CD4-positive, alpha-beta T cell treated with Interferon alpha-2 for 1 hour (primary cell): ENCODE measurements at places on chromosomes 11 and 22.

DNA sequence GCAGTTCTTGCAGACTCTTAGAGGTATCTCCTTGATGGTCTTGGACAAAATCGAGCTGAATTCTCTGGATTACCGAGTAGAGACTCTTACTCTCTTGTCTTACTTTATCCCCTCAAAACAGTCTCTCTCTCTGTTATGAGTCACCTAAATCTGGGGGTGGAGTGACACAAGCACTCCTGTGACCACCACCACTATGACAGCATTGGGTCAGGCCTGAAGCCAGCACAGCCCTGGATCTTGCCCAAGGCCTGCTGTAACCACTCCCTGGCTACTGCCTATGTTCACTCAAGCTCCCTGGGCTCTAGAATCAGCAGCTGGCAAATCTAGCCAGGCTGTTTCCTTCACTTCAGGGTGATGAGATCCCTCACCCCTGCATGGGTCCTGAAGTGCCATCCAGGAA, 662.5 kb downstream of the LUZP2 start:
- no peak for DNase-seq

DNA sequence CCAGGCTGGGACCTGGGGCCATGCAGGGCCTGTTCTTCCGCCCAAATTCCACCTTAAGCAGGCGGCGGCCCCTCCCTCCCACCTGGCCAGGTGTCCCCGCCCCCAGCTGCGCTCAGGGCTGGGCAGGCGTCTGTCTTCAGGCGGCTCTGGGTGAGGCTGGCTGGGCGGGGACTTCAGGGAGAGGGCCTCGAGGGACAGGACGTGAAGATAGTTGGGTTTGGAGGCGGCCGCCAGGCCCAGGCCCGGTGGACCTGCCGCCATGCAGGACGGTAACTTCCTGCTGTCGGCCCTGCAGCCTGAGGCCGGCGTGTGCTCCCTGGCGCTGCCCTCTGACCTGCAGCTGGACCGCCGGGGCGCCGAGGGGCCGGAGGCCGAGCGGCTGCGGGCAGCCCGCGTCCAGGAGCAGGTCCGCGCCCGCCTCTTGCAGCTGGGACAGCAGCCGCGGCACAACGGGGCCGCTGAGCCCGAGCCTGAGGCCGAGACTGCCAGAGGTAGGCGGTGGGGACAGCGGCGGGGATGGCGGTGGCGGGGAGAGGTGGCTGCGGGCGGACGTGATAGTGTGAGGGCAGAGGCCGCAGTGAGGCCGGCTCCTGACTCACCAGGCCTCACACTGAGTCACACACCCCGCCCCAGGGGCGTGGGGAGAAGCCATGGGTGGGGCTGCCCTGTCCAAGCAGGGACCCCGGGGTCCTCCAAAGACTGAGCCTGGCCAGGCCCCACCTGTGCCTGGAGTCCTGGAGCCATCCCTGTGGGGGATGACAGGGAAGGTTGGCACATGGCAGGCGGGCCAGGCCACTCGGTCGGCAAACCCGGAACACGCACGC, at the start of gene PKP3:
TSS of gene PKP3 (plus strand) at position 176 of the 824 bp plus-strand sequence. CDS start at position 260, 84 bp downstream.
- no peak for DNase-seq

- DNase-seq = no peak
Measured at GRCh38 chr11:95516786-95517185, 272.8 kb downstream of the FAM76B start.

DNA sequence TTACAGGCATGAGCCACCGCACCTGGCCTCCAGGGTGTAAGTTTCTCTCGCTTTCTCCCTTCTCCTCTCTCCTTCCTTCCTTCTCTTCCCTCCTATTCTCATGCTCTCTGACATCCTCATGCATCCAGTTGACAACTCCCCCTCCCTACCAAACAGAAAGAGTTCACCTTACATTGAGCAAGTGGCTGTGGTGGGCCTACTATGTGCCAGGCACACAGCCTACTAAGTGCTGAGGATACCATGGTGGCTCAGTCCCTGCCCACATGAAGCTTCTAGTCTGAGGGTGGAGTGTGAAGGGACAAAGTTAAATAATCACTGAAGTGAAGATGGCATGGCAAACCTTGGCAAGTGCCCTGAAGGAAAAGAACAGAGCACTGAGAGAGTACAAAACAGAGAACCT, 9.6 kb upstream of the DAGLA start:
- no peak for DNase-seq

- no peak for DNase-seq
Measured at GRCh38 chr11:66686801-66687750, 9.4 kb upstream of the RBM4B start.

DNA sequence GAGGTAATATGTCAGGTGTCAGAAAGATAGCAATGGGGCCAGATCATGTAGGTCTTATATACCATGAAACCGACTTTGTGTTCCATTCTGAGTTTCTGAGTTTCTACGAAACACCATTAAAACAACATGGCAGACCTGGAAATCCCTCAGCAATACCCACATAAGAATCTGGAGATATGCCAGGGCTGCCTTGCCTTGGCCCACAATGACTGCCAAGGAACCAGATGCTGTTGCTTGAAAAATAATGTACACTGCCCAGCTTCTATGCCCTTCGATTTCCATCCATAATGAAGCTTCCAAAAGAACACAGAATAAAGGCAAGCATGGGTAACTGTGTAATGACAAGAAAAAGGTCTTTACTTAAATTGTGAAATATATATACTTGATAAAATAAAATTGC, 277.4 kb downstream of the SOX6 start:
- no peak for DNase-seq

DNA sequence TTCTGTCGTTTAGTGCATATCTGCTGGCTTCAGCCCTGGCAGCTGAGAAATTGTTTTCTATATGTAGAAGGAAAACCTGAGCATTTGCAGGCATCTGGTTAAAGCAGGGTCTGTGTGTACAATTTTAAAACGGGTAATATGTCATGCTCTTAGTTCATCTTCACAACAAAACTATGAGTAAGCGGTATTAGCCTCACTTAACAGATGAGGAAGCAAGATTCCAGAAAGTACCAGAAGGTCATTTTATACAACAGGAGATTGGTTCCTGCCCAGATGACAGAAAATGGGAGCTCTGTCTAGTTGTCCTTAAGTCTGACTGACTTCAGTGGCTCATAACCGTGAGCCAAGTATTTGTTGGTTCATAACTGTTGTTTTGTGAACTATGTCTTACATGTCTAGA, 1.1 kb downstream of the TIMM10B start:
- DNase-seq = no peak

DNA sequence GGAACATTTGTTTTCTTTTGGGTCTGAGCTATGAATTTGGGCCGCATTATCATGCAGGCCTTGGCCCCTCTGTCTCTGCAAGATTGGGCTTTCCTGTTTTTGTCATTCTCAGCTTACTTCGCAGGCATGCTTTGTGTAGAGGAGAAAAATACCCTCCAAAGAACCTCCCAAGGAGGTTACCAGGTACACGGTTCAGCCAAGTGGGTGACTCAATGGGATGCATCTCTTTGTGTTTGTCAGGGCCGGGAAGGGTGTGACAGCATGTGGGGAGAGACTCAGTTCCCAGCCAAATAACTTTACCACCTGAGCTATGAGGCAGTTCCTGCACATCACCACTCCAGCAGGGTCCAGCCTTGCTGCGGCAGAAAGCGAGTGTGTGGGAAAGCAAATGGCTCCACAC, 47.8 kb upstream of the CLDN5 start:
- DNase-seq = no peak
